ENCODE measurements at places on chromosomes 6 and 20. TPM values are rescaled to one million over a fixed set of nuclear protein-coding genes. Genes with fewer than 3 reads are reported as not detected.

RAB44 gene
- total RNA-seq: 0.07 TPM

GINM1 gene
- 15.4 TPM for total RNA-seq

FKBP5 gene
- total RNA-seq: 90.6 TPM

MYLK4 gene
- 0.09 TPM for total RNA-seq

SIRPD gene
- total RNA-seq: not detected

THBS2 gene
- not detected for total RNA-seq

ASIP gene
- total RNA-seq: not detected

PHF3 gene
- 50.3 TPM for total RNA-seq

DNA sequence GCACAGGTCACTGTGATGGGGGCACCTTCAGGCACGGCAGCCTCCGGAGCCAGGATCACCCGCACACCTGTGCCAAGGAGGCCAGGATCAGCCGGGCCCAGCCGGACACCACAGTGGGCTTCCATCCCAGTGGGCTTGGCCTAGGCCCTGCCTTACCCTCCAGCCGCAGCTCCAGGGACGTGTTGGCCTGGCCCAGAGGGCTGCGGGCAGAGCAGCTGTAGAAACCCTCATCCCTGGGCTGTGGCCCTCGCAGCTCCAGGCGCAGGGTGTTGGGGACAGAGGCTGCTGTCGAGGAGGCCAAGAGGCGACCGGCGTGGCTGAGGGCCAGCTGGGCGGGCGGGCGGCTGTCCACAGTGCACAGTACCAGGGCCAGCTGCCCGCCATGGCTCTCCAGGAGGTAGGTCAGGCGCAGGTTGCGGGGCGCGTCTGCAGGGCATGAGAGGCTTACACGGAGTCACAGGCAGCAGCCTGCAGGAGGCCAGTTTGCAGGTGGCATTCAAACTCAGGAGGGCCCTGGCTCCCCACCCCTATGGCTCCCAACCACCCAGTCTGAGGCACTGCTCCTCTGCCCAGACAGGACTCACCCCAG lies 11.0 kb upstream of the ADAM33 start:
- no peak for DNase-seq

DNA sequence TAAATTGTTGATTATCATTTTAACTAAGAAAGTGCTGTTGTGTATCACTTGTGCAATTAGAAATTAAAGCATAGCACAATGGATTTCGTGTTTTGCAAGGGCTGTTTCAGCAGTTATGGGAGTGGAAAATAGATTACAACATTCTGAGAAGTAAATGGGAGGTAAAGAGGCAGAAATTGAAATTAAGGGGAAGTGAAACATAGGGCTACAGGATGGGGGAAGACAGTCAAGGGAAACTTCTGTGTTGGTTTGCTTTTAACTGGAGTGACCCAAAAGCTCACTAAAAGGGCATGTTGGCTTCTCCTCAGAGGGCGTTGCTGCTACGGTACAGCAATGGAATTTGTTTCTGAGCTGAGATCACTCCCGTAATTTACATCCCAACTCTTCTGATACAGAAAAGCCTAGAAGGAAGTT lies 147.5 kb downstream of the BCAS1 start:
- DNase-seq: no peak

DNA sequence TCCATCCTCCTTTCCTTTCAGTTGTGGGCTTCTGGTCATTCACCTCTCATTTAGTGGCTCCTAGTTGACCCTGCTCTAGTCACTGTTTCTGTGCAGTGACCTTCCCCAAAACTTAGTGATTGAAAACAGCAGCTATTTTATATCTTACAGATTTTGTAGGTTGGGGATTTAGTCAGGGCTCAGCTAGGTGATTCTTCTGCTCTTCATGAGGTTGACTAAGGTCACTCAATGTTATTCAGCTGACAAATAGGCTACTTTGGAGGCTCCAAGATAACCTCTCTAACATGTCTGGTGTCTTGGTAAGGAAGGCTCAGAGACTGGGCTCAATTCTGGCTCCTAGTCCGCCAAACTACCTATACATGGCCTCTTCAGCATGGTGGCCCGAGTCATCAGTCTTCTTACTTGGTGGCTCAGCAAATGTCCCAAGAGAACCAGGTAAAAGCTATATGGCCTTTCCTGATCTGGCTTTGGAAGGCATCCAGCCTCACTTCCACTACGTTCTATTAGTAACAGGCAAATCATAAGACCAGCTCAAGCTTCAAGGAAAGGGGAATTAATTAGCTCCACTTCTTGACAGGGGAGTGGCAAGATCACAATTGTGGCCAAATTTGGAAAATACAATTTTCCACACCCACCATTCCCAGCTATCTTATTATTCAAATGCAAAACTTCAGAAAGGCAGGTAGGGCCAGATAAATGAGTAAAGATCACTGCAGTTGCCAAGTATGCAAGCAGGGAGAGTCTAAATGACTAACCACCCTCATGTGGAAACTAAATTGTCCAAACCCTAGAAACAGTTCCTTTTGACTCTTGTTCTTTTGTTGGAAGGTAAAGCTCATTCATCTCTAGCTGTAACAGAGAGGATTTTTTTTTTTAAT lies 50.5 kb upstream of the LTV1 start:
- DNase-seq: no peak

GRCh38 chr6:169445661-169446581 lies 192.3 kb upstream of the THBS2 start:
- DNase-seq: no peak

DNA sequence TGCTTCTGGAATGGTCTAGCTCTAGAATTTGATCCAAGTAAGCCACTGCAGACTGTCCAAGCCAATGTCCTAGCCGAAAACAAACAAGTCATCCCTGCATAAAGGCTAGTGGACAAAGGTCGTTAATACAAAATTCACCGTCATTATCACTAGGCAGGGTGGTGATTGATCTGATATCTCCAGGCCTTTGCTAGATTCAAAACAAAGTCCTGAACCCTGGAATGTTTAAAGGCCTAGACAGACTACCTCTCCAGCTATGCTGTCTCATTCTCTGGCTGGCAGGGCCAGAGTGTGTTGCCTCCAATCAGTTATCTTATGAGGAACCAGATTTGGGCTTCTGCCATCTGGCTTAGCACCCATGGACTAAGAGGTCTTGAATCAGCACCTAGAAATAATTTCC lies 38.3 kb downstream of the MAP7 start:
- no peak for DNase-seq

DNA sequence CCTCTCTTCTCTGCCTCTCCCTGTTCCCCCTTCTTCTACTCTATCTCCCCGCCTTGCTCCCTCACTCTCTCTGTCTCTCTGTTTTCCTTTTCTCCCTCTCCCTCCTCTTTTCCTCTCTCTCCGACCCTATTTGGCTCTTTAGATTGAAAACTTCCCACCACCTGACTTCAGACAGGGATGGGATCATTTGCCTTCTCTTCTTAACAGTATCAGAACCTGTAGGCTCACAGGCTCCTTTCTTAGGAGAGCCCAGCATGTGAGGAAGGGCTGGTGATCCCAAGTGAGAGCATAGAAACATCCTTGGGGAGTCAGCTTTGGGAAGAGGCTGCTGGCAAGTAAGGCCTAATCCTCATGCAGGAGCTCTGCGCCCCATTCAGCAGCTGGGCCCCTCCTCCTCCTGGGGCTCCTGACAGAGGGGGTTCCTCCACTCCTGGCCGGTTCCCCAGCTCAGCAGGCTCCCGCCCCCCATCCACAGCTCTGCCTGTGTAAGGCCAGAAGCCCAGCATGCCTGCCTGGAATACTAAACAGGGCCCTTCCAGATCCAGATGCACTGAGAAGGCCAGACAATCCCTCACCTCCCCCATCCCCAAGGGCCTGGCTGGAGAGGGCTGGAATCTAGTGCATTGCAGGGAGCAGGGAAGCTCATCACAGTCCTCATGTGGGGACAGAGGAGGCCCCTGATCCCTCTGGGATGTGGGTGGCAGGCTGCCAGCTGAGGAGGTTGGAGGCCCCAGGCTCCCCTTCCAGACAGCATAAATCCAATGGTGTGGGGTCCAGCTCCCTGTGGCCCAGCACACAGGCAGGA lies 93.4 kb downstream of the PTPRT start:
- DNase-seq: no peak

- peak; percentile 76 for DNase-seq
Observed at GRCh38 chr6:1770435-1770843, 160.7 kb downstream of the FOXC1 start.

DNA sequence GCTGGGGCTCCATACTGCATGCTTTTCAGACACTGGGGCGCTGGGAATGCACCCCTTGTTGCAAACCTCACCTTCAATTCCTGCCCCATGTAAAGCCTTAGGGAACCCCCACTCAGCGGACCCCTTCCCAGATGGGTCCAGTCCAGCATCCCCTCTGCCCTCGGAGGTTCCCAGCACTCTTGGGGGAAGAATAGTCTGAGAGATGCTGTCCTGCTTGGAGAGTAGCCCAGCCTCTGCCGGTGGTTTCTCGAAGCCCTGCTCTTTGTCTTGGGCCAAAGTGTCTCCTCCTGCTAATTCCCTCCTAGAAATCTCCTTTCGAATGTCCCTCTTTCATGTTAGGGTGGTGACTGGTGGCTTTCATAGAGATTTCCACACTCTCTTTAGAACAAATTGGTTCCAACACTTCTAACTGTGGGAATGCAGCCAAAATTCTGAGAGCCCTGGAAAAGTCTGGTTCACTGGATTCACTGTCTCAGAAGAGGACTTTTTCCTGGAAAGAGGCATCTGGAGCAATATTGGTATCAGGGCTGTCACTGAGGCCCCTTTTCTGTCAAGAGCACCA lies 24.9 kb upstream of the SULF2 start:
- no peak for DNase-seq

GRCh38 chr6:157610451-157610999 lies 212.5 kb upstream of the SNX9 start:
- DNase-seq: no peak

DNA sequence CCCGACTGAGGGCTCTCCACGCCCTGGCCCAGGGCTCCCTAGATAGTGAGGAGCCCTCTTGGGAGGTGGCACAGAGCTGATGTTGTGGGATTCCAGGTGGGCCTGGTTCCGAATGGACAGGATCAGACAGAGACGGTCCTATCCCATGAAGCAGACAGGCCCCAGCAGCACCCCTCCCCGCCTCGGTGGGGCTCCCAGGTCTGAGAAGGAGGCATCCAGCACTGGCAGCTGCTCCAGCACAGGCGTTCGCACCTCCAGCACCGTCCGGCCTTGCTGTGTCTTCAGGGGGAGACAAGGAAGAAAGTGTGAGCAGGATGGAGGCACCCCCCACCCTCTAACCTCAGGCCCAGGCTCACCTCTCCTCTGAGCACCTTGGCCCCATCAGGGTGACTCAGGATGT lies 28.7 kb downstream of the COL11A2 start:
- DNase-seq: no peak

- DNase-seq: no peak
Observed at GRCh38 chr6:26743157-26743821, 83.7 kb upstream of the ZNF322 start.

- peak; percentile 48 for DNase-seq
Observed at GRCh38 chr6:89475634-89476033, 42.7 kb downstream of the ANKRD6 start.

GRCh38 chr6:85472744-85473143 lies 22.9 kb downstream of the NT5E start:
- DNase-seq: no peak

DNA sequence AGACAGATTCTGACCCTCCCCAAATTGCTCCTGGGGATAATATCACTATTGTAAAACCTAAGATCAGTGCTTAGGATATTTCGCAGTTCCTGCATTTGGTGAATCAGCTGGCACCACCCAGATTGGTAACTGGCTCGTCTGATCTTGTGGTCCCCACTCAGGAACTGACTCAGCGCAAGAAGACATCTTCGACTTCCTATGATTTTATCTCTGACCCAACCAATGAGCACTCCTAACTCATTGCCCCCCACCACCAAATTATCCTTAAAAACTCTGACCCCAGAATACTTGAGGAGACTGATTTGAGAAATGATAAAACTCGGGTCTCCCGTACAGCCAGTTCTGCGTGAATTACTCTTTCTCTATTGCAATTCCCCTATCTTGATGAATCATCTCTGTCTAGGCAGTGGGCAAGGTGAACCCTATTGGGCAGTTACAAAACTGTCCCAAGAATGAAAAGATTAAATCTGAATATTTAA lies 55.7 kb upstream of the PRND start:
- peak; percentile 75 for DNase-seq

All from activated CD8-positive, alpha-beta T cell treated with anti-CD3 and anti-CD28 coated beads for 36 hours (primary cell).